ENCODE measurements at places on chromosomes 2 and 18. TPM values are rescaled to one million over a fixed set of nuclear protein-coding genes. Genes with fewer than 3 reads are reported as not detected.

- H3K36me3 ChIP-seq, result no peaks in the 10 kb centered on the region
- no peak overlapping the region for H3K27ac ChIP-seq
- no peaks in the 10 kb centered on the region for H3K4me1 ChIP-seq
- H3K27me3 ChIP-seq, result peaks cover 2% of the 10 kb centered on the region
- no peak for DNase-seq
These were observed 457.0 kb upstream of the HNMT start for GRCh38 chr2:137507237-137507636.

DNA sequence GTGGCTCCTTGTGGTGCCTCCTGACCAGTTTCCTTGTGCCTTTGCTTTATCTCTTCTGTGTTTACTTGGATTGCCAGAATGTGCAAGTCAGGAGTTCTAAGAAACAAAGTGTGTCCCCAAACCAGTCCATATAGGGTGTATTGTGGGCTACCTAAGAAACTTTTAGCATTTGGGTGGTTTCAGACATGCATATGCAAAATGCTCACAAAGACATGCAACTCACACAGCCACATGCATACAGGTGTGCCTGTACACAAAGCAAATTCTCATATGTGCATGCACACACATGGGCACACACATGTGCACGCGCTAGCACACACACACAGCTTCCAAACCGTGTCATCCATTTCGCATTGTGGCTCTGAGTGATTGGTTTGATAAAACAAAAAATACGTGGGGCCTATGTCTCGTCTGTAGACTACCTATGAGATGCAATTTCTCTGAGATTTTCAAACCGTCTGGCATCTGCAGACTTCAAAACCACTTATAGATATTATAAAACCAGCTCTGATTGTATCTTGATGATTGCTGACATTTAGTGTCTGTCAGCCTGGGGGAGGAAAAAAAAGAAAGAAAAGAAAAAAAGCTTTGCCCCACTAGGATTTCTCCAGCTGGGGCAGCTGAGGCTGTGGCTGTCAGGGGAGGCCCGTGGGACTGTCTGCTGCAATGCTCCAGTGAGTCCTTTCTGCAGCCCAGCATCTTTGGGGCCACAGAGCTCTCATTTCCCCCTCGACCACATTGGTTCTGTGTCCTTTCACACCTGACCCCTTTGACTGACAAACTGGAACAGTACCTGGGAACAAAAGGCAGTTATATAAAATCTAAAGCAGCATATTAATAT is 556.1 kb downstream of the CMPK2 start:
- H3K36me3 ChIP-seq, result no peaks in the 10 kb centered on the region
- no peak overlapping the region for H3K4me3 ChIP-seq
- H3K4me1 ChIP-seq, result no peaks in the 10 kb centered on the region
- H3K27ac ChIP-seq, result no peak overlapping the region
- H3K27me3 ChIP-seq, result no peaks in the 10 kb centered on the region

DNA sequence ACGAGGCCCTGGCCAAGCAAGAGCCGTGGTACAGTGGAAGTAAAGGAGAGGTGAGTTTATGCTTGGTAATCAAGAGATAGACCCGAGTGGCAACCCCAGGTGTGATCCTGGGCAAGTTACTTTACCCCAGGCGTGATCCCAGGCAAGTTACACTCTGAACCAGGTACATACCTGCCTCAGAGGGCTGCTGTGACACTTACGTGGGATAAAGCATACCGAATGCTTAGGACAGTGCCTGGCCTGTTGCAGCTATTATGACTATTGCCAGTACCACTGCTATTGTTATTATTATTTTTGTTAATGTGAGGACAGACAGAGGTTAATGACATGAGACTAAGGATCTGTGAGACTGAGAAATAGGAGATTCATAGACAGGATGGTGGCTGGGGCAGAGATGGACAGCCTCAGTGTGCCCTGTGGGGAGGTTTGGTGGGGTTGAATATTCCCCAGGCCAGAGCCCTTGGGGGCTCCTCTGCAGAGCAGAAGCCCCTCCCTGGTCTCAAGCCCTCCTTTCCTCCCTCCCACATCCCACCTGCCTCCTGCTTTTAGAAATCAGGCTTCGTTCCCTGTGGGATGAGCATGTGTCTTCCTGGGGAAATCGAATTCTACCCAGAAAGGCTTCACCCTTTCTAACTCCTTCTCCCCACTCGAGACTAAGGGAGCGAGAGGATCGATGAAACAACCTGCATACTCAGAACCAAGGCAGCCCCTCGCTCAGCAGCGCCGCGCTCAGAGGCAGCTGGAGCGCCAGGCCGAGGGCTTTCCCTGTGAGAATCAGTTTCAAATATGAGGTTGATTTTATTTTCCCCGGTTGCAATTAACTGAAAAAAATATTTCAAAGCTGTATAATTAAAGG is 62.0 kb upstream of the SIX3 start:
- no peak for DNase-seq
- no peaks in the 10 kb centered on the region for H3K36me3 ChIP-seq
- no peak overlapping the region for H3K27ac ChIP-seq
- H3K4me3 ChIP-seq, result no peak overlapping the region

- no peak for DNase-seq
- H3K27ac ChIP-seq, result no peak overlapping the region
- no peaks in the 10 kb centered on the region for H3K36me3 ChIP-seq
- H3K4me3 ChIP-seq, result no peak overlapping the region
- peaks cover 6% of the 10 kb centered on the region for H3K4me1 ChIP-seq
- H3K27me3 ChIP-seq, result peaks cover 32% of the 10 kb centered on the region
These were observed 818.6 kb upstream of the RAB6C start for GRCh38 chr2:129160879-129161278.

DNA sequence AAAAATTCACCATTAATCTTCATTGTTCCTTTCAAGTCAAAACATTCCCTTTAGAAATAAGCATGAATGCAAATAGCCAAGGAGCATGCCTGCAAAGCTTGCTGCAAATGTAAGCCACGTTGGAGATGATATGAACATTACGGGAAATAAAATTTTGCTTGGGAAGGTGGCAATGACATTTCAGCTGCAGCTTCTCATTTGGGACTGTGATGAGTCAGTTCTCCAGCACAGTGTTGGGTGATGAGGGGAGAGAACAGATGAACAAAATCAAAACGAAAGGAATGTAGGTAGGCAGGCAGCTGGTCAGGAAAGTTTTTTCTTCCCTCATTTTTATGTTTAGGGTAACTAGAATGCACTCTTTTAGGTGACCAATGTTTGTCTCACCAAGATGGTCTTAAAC is 65.3 kb upstream of the CHRNA1 start:
- no peaks in the 10 kb centered on the region for H3K27me3 ChIP-seq
- H3K27ac ChIP-seq, result no peak overlapping the region
- H3K4me3 ChIP-seq, result no peak overlapping the region
- DNase-seq, result no peak

Gene PRKAG3
- total RNA-seq, result not detected
